Pulmonary artery endothelial cell (primary cell): ENCODE measurements at places on chromosomes 5 and 9. TPM values are rescaled to one million over a fixed set of nuclear protein-coding genes. Genes with fewer than 3 reads are reported as not detected.
A peak's percentile ranks its signal among the peaks of the same experiment; 100 is the strongest.

Gene COL5A1
- total RNA-seq, result 57.7 and 87.1 TPM in 2 replicates

Gene DRD1
- not detected in 2 replicates for total RNA-seq

Gene PCDH12
- total RNA-seq, result 12.1 and 23.0 TPM in 2 replicates

Gene NTNG2
- total RNA-seq, result 0.20 and 0.92 TPM in 2 replicates

DNA sequence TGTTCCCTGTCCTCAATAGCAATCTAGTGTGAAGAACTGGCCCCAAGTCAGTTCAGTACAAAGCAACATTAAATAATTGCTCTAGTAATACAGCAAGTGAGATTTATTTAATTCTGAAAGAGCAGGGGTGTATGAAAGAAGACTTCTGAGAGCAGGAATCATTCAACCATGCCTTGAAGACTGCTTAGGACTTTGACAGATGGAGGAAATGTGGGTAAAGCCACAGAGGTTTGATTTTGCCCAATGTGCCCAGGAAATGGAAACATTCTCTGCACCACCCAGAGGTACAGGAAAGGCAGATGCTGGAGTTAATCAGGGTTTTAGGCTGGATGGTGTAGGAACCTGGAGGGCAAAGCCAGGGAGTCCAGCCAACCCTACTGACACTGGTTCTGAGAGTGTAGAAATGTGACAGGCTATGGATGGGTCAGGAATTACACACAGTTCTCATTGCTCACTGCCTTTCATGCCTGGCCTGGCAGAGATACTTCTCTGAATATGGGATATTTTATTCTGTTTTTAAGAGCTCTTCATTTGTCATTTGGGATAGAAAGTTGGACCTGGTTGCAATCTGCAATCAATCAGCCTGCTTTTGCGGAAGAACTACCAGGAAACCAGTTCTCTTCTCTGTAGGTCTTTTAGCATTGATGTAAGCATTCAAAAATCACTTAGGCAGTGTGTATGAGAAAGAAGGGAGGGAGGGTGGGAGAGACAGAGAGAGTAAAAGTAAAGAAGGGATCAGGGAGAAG lies 88.3 kb downstream of the BRINP1 start:
- DNase-seq, result no peak

GRCh38 chr9:4293293-4293941 lies 6.5 kb downstream of the GLIS3 start:
- DNase-seq, result peak; percentile 56

- no peak for DNase-seq
Observed at GRCh38 chr9:5843794-5844471, 11.0 kb upstream of the ERMP1 start.

- DNase-seq, result no peak
Observed at GRCh38 chr9:81244631-81245030, 444.7 kb downstream of the TLE1 start.

DNA sequence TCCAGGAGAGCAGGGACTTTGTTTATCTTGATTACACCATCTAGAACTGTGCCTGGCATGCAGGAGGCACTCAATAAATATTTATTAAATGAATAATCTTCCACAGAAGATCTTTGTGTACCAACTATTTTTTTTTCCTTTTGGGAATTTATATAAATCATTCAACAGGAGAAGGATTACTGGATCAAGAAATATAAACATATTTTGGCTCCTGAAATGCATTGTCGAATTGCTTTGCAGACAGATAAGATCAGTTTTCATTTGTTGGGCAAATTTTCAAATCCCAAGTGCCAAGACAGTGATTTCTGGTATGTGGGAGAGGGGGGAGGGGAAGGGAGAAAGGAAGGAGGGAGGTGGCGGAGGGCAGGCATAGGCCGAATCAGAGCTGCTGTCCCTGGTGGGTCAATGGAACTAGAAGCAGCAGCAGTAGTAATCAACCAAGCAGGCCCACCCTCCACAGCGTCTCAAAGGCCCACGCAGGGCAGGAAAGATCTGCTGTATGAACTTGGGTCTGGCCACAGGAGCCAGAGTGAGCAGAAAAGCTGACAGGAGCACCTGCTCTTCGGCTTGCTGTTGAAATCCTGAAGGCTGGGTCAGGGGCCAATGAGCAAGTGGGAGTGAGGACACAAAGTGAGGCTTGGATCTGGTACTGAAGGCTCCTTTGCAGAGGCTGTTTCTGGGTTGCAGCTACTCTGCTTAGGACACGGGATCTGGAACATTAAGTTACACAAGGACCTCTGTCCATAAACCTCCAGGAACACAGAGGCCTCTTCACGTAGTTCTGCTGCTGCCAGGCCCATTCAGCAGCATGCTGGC lies 15.8 kb upstream of the TRAF1 start:
- no peak for DNase-seq

- DNase-seq, result no peak
Observed at GRCh38 chr9:116594547-116594946, 92.6 kb upstream of the TRIM32 start.
